ENCODE measurements at places on chromosomes 2 and 18.

DNA sequence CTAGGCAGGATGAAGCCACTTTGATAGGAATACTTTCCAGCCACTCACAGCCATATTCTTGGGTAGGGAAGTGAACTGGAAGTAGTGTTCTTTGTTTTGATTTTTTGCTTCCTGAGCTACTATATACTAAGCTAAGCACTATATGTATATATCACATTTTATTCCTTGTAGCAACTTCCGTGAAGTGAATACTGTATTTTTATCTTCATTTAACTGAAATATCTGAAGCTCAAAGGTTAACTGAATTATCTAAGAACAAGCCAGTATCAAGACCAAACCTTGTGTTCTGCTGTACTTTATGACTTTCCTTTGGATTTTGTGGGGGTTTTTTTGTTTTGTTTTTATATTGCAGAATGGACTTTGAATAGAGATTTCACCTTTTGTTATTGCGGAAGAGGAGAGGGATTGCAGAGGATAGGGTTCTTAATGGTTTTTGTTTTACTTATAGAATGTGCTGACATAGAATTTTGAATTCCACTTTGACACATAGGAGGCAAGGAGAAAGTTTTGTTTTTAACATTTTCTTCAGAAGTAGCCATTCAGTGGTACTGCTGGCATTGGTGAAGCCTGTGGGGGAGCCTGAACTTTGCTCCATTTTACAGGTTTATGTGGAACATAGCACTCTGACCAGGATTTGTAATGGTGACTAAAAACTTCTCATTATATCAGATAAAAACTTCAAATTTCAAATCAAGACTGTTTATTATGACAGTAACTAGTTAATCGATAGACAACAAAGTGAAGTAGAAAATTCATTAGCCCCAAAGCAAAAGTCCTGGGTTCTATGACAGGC is 24.1 kb upstream of the RNF138 start:
- no peak for DNase-seq

DNA sequence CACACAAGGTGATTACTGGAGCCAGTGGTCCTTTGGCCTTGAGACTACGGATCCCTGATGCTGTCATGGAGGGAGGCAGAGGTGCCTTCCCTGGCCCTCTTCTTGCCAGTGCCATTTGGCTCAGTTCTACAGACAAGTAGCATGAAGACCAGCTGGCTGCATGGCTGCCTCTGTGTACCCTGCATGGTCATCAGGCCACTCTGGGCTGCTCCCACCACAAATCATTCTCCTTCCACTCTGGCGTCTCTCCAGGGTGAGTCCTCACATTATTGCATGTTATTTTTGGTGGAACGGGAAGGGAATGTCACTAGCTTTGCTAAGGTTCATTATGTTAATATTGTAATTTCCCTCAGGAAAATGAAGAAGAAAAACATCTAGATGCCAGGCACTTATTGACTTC is 229.8 kb downstream of the VAPA start:
- DNase-seq: no peak

DNA sequence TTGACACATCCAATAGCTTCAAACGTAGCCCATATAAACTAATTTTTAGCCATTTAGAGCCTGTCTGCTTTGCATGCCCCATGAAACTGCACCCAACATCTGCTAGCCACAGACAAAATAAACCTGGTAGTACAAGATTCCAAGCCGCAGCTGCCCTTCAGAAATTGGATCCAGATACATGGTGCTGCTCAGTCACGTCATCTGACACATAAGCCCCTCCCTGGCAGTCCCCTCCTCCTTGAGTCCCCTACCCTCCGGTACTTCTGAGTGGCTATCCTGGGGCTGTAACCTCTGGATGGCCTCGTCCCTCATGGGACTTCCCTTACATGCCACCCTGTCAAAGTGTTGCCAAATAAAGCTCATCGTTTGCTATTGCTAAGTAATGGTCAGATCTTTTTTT is 33.8 kb downstream of the PROC start:
- DNase-seq: no peak

DNA sequence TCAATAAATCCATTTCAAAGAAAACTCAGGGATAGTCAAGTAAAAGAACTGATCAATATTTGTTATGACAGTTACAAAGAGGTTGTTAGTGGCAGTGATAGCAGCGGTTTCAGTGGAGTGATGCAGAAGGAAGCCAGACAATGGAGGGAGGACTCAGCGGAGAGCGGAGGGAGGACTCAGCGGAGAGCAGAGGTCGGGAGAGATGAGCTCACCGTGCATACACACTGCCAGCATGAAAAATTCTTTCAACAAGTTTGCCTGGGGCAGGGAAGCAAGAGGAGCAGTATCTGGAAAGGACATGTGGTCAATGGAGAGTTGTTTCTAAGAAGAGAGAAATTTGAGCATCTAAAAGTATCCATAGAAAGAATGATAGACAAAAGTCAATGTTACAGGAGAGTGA is 60.9 kb upstream of the BCL11A start:
- DNase-seq: no peak

DNA sequence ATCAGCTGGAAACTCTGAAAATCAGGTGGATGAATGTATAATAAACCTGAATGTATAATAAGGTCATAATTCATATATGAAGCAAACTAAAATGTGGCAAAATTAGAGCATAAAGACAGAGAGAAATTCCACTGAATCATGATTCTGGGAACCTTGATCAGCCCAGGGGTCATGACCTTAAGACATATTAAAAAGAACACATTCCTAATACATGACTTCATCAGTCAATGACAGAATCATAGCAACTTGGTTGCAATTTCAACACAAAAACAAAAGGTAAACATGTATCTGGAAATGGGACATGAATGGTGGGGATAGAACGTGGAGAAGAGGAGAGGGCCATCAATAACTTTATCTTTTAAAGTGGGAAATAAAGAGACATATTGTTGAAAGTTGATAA is 17.6 kb downstream of the AFF3 start:
- DNase-seq: no peak

- DNase-seq: no peak
These were observed 125.5 kb upstream of the SIX2 start for GRCh38 chr2:45134726-45135125.

GRCh38 chr2:80515964-80516363 is 211.4 kb upstream of the LRRTM1 start:
- no peak for DNase-seq

DNA sequence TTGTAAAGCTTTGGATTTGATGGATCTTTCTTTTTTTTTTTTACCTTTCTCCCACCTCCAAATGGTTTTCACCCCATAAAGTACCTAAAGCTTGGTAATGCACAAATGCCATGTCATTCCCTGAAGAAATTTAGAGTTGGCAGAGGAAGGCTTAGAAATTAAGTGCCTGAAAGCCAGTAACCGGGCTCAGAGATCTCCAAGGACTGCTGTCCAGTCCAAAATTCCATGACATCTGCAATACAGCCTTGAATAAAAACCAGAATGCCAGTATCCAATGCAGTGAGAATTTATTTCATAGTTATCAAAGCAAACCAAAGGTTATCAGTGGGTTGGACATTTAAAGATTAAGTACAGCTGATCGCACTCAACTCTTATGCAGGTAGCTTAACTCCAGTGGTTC is 209.9 kb upstream of the RBBP8 start:
- DNase-seq: no peak
